Caudate nucleus (tissue), 63 donors: ENCODE measurements at places on chromosomes 6 and 20.

DNA sequence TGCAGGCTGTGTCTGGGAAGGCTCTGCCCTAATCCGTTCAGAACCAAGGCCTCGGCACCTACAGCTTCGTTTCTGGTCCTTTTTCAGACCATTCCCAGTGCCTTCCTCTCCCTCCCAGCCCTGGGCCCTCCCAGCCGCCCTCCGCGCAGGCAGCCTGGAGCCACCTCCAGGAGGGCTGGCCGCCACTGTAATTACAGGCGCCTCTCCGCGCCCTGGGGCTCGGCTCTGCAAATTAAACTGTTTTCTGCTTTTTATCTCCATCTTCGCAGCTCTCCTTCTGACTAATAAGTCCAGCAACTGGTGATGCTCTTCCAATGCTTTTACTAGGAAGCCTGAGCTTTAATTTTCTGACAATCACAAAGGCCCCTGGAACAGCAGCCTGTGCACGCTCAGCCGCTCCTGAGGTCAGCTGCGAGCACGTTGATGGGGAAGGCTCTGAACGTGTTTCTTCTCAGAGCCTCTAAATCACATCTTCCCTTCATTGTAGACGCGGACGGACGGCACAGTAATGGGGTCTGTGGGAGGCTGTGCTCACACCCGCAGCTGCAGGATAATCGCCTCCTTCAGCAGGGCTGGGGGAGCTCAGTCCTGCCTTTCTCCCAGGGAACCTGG lies 194.6 kb downstream of the DLL1 start:
- no peak for DNase-seq

GRCh38 chr6:142805042-142805441 lies 139.9 kb downstream of the HIVEP2 start:
- no peak for DNase-seq

GRCh38 chr6:83047065-83047754 lies 18.4 kb downstream of the UBE3D start:
- DNase-seq: no peak

DNA sequence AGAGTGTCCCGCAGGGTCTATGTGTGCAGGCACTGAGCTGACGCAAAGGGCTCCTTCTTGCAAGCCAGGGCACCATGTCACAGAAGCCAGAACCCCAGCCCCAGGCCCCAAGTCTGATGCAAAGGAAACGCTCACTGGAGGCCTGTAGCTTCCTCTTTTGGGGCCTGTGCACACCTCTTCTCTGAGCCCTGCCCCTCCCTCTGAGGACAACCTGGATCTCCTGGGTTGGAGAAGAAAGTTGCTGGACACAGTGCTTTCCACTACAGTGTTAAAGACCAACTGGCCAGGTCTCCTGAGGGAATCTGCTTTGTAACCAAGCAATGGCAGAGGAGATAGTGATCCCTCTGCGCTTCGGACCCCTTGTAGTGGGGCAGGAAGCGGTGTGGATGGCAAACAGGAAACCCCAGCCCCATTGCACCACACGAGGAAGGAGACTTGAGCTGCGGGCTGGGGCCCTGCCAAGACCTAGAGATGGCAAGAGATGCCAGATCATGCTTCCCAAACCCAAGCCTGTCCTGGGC lies 90.0 kb downstream of the PRND start:
- DNase-seq: no peak

- DNase-seq: no peak
These were observed 23.7 kb upstream of the FUCA2 start for GRCh38 chr6:143535189-143535614.

DNA sequence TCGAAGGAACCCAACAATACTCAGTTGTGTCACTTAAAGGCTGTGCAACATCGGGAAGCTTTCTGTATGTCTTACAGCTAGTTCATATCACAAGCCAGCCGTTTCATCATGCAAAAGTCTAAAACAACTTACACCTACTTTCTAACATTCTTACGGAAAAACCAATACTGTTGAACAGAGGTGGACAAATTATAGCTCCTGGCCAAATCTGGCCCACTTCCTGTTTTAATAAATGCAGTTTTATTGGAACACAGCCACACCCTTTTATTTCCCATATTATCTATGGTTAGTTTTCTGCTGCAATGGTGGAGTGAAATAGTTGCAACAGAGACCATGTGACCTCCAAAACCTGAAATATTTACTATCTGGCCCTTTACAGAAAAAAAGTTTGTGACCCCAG lies 46.6 kb downstream of the MYB start:
- DNase-seq: no peak

DNA sequence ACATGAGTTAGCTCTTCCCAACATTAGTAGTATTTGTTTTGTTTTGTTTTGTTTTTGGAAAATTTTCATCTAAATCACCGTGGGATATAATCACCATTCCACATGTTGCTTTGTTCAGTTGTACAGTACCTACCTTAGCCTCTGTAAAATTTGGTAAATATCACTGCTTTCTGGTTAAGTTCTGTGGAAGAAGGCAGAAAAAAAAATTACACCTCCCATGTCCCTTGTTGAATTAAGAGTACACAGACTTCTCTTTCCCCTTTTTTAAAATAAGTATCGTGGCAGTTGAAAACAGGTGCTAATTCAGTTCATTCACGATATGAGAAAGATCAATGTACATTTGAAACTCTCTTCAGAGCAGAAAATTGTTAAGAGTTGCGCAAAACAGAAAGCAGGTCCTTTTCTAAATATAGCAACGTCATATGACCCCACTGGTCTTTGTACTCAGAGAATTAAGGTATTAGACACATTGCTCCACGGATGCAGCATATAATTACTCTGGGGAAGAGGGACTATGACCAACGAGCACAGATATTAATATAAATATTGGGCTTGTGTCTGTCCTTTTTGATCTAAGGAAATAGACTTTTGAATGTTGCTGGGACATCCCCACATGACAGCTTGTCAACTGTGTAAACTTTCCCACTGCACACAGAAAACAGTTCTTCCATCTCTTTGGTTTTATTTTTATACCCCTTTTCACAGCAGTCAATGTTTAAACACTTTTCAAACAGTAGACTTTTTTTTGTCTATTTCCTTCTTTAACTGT lies 58.6 kb upstream of the ZNF217 start:
- DNase-seq: no peak

GRCh38 chr6:124577734-124578281 lies 384.4 kb upstream of the RNF217 start:
- no peak for DNase-seq

DNA sequence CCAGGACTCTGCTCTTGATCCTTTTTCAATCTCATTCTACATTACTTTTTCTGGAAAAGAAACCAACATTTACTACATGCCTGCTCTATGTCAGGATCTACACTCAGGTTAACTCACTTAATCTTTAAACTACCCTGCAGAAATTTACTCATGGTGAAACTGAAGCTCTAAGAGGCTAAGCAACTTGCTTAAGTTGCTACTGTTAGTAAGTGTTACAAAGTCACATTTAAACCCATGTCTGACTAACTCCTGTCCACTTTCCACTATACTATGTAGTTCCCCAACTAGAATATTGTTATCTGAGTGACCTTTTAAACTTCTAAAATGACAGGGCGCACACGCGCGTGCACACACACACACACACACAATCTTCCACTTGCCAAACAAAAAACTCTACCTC lies 5.0 kb downstream of the CEP162 start:
- DNase-seq: no peak

DNA sequence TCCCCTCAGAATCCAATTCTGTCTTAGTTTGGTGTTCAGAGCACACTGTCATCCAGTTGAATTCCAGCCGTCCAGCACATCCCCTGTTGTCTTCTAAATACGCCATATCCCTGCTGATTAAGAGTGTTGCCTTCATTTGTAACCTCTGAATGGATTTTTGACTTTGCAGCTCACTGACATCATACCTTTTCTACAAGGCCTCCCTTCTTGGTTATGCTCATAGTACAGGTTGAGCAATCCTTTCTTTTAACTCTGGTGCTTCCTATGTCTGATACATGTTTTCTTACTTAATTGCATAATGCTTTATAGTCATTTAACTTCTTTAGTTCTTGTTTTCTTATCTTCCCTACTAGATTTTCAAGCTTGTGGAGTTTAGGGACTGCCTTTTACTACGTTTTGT lies 36.4 kb downstream of the XRN2 start:
- DNase-seq: no peak

DNA sequence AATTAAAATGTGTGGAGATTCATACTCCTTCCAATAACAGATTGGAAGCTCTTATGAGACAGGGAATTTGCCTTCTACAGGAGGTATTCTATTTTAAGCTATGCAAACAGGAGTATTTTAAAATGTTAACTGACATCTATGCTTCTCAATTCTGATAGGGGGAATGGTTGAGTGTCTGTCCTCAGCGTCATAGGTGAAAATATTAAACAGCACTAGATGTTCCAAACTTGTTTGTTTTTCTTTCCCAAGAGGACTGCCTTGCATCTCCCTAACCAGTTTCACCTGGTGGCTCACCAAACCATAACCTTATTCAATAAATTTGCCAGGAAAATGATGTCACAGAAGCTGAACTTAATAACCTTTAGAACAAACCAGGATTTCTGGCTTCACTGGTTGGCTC lies 24.6 kb upstream of the ARG1 start:
- no peak for DNase-seq

DNA sequence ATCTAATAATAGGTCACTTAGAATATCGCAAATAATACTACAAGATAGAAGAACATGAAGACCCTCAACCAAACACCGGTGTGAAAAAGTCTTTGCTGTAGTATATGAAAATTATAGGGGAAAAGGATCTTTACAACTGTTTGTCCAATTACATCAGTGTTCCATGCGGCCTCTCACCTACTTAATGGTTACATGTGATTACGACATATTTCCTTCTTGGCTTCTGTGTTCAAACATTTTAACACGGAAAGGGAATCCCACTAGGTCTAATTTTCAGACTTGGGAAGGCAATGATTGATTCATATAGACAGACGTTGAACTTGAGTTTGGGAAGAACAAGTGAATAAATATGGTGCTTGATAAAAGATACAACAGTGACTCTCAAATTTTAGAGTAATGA lies 273.4 kb downstream of the KIF16B start:
- no peak for DNase-seq

DNA sequence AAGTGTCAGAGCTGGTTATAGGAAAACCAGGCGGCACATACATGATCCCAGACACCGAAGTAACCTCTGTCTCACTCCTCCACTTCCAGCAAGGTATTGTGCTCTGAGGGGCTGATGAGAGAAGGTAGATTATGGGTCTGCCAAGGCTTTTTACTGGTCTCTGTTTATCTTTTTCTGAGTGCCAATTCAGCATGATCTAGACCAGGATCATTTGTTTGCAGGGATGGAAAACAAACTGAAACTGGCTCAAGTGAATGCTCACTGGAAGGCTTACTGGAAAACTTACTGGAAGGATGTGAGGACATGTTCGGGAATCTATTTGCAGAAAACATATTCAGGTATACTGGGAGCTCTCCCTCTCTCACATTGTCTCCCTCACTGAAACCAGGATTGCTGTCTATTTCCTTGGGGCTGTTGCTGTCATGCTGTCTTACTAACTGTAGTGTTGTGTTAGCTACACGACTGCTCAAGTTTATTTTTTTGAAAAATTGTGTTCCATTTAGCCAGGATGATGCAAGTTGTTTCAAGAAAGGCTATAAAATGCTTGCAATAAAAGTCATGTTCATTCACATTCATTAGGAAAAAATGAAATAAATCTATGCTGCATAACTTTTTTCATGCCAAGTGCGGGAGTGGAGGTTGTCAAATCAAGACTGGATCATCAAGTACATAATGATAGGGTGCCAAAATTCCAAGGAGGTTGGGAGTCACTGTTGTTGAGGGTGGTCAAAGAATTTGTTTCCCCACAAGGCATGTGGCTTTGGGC lies 37.0 kb downstream of the KLHL31 start:
- no peak for DNase-seq

DNA sequence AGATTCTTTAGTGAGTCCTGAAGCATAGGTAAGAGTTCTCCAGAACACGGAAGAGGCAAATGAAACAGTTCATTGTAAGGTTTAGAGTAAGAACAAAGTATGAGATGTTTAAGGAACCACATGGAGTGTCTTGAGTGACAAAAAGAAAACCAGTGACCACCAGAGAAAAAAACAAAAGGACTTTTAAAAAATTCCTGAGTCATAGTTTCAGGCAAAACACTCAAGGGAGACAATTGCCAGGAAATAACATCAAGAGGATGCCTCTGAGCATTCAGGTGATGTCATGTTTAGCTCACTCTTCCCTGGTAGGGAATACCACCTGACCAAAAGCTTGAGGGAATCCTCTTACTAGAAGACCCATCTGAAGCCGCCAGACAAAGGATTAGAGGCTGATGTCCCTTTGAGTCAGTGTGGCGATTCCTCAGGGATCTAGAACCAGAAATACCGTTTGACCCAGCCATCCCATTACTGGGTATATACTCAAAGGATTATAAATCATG lies 110.3 kb downstream of the COL19A1 start:
- DNase-seq: no peak

DNA sequence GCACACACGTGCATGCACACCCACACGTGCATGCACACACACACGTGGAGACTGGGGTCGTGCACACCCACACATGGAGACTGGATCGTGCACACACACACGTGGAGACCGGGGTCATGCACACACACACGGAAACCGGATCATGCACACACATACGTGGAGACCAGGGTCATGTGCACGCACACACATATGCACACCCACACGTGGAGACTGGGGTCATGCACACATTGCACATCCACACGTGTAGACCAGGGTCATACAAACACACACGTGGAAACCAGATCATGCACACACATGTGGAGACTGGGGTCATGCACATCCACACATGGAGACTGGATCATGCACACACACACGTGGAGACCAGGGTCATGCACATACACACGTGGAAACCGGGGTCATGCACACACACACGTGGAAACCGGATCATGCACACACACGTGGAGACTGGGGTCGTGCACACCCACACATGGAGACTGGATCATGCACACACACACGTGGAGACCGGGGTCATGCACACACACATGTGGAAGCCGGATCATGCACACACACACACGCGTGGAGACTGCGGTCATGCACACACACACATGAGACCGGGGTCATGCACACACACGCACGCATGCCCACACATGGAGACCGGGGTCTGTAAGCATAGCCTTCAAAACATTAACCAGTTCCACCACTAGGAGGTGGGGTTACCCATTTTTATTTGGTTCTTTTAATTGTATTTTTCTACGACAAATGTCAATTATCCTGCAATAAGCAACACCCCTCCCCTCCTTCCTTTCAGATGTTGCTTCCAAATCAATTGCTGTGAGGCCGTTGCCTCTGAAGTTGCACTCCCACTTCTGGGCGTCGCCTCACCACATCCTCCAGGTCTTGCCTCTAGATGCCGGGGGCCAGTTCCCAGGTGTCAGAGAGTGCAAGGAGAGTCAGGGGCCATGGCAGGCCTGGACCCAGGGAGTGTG lies 95.8 kb downstream of the TMEM242 start:
- no peak for DNase-seq

- no peak for DNase-seq
These were observed 93.5 kb upstream of the KCNK16 start for GRCh38 chr6:39416026-39416425.

GRCh38 chr6:127570739-127571389 lies 6.1 kb upstream of the C6orf58 start:
- no peak for DNase-seq

DNA sequence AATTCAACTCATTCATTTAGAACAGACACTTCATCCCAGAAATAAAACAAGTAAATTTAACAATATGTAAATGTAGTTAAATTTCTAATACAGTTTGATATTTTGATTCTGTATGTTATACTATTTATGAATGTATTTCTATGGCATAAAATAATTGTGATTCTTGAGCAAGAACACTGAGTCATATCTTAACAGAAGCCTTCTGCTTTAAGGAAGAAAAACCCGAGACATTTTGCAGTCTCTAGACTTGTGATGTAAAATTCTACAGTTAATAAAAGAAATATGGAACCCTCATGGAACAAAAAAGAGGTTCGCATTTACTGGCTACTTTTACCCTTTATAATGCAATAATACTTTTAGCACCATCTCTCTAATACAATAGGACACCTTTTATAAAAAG lies 47.9 kb upstream of the SCML4 start:
- DNase-seq: no peak
